ENCODE measurements at places on chromosomes 11 and 22. TPM values are rescaled to one million over a fixed set of nuclear protein-coding genes. Genes with fewer than 3 reads are reported as not detected.
A peak's percentile ranks its signal among the peaks of the same experiment; 100 is the strongest.

GRCh38 chr22:31569126-31569525 is 72.8 kb downstream of the SFI1 start:
- DNase-seq: no peak

Gene TKFC
- 39.9 TPM for total RNA-seq

DNA sequence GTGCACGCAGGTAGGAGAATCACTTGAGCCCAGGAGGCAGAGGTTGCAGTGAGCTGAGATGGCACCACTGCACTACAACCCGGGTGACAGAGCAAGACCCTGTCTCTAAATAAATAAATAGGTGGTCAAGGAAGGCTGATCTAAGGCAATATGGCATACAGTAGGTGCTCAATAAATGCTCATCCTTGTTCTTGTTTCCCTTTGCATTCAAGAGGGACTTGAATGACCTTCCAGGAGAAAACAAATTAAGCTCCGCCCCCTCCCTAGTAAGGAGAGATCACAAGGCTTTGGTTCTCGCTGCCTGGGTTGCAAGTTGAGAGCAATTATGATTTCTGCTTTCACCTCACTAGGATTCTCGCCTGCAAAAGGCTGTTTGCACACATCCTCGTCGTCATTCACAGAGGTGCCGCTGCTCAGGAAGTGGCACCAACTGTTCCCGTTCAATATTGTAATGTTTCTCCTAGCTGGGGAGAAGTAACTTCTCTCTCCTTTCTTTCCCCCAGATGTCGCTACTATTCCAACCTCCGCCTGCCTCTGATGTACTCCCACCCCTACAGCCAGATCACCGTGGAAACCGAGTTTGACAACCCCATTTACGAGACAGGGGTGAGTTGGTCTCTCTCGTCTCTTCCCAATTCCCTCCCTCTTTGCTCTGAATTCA is 51.8 kb upstream of the ASPHD2 start:
- DNase-seq: no peak

DNA sequence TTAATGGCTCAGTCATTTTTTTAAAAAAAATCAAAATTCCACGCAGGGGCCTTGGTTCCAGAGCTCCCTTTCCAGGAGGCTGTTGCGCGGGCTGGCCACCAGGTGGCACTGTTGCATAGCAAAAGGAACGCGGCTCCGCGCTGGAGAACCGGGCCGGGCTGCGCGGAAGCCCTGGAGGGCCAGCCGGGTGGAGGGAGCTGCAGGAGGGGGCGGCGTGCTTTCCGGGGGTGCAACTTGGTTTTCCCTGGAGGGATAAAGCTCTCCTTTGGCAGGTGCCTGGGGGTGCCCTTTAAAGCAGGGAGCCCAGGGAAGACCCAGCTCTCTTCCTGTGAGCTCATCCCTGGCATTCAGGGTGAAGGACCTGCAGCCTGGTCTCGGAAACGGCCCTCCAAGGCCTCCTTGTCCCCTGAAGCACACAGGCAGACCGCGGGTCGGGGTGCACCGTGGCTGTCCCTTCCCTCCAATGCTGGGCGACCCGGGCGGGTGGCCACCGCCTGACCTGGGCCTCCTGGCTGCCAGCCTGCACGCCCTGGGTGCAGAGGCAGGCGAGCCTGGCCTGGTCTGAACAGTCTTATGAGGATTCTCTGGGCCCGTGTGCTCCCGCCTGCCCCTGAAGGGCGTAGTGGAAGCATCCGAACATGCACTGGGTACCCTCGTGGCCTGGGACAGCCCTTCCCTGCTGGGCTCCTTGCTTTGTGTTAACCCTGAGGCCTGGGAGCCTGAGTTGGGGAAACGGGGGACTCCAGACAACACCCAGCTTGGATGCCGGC is 23.4 kb downstream of the KRTAP5-5 start:
- DNase-seq: peak; percentile 52

Gene ZP1
- total RNA-seq: not detected

Gene POU2AF2
- 0.20 TPM for total RNA-seq

Gene GLYATL1
- total RNA-seq: 0.34 TPM

Measured in pancreas (tissue), 10 donors.